ENCODE measurements at places on chromosomes 11 and 22. TPM values are rescaled to one million over a fixed set of nuclear protein-coding genes. Genes with fewer than 3 reads are reported as not detected.

Gene BATF2
- total RNA-seq, result 2.0 TPM

Gene OR2AT4
- total RNA-seq, result not detected

Gene P2RX3
- total RNA-seq, result not detected

Gene POTEH
- total RNA-seq, result not detected

Gene CRYBA4
- not detected for total RNA-seq

Gene F2
- not detected for total RNA-seq

Gene ZC3H7B
- 70.5 TPM for total RNA-seq

Gene PHLDA2
- total RNA-seq, result 7.6 TPM

Gene BTBD18
- not detected for total RNA-seq

Gene RASD2
- total RNA-seq, result not detected

Gene SNX19
- total RNA-seq, result 90.2 TPM

Gene NLRP10
- not detected for total RNA-seq

Gene TTC36
- 0.50 TPM for total RNA-seq

All from thoracic aorta endothelial cell (primary cell).